ENCODE measurements at places on chromosomes 6 and 20. TPM values are rescaled to one million over a fixed set of nuclear protein-coding genes. Genes with fewer than 3 reads are reported as not detected.

DNA sequence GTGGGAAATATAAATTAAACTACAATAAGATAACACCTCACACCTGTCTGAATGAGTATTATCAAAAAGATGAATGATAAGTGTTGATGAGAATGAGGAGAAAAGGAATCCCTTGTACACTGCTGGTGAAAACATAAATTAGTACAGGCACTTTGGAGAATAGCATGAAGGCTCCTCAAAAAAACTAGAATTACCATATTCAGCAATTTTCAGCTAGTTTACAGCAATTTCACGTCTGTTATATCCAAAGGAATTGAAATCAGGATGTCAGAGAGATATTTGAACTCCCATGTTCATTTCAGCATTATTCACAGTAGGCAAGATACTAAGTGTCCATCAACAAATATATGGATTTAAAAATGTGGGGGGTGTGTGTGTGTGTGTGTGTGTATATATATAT is 292.6 kb downstream of the CLVS2 start:
- no peak for DNase-seq
- no peak overlapping the region for H3K27ac ChIP-seq
- H3K4me1 ChIP-seq = no peaks in the 10 kb centered on the region

GRCh38 chr6:35893246-35893645 is 27.7 kb downstream of the SRPK1 start:
- H3K36me3 ChIP-seq = peaks cover 1% of the 10 kb centered on the region
- no peaks in the 10 kb centered on the region for H3K27me3 ChIP-seq
- no peaks in the 10 kb centered on the region for H3K4me1 ChIP-seq
- H3K27ac ChIP-seq = no peak overlapping the region

GRCh38 chr6:15754035-15754705 is 91.3 kb upstream of the DTNBP1 start:
- no peaks in the 10 kb centered on the region for H3K4me1 ChIP-seq
- peak; percentile 42 for DNase-seq
- H3K4me3 ChIP-seq = no peak overlapping the region

- DNase-seq = no peak
- H3K36me3 ChIP-seq = no peaks in the 10 kb centered on the region
- peaks cover 22% of the 10 kb centered on the region for H3K27me3 ChIP-seq
- H3K4me3 ChIP-seq = no peak overlapping the region
- no peaks in the 10 kb centered on the region for H3K4me1 ChIP-seq
These were observed 207.5 kb downstream of the CLIC5 start for GRCh38 chr6:45808042-45808645.

DNA sequence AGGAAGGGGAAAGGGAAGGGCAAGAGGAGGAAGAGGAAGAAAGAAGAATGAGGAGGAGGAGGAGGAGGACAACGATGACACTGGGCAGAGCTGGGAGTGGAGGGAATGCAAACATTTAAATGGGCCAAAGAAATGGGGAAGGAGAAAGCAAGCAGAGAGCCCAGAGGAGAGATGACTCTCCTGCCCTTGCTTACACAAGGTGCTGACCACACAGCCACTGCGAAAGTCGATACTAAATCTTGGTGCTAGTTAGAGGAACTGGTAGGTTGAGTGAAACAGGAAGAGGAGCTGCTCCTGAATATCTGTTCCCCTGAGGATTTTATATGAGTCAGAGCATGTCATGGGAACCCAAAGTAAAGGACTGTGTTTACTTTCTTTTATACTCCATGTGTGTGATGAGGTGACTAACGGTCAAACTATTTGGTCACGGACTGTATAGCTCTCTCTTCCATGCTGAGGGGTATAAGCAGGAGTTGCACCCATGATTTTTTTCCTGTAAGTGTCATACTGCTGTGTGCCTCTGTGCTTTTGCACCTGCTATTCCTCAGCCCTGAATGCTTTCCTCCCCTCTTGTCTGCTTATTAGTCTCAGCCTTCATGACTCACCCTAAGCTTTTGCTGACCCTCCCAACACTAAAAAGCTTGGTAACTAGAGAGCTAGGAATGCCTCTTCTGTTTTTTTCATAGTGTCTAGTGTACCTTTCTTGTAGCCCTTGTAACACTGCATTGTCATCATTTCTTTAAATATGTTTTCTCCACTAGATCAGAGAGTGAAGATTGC is 9.5 kb upstream of the PAQR8 start:
- DNase-seq = peak; percentile 98
- peaks cover 7% of the 10 kb centered on the region for H3K4me1 ChIP-seq
- H3K4me3 ChIP-seq = no peak overlapping the region
- H3K27me3 ChIP-seq = peaks cover 4% of the 10 kb centered on the region

- no peaks in the 10 kb centered on the region for H3K27me3 ChIP-seq
- H3K27ac ChIP-seq = no peak overlapping the region
- H3K36me3 ChIP-seq = no peaks in the 10 kb centered on the region
- DNase-seq = no peak
- H3K4me1 ChIP-seq = no peaks in the 10 kb centered on the region
- H3K4me3 ChIP-seq = no peak overlapping the region
These were observed 339.6 kb downstream of the UTRN start for GRCh38 chr6:144624716-144625115.

GRCh38 chr6:16321341-16321710 is 82.9 kb downstream of the GMPR start:
- peaks cover 3% of the 10 kb centered on the region for H3K36me3 ChIP-seq
- no peak for DNase-seq

GRCh38 chr20:51966296-51966971 is 164.1 kb upstream of the SALL4 start:
- H3K36me3 ChIP-seq = no peaks in the 10 kb centered on the region
- no peaks in the 10 kb centered on the region for H3K27me3 ChIP-seq
- H3K4me1 ChIP-seq = peaks cover 7% of the 10 kb centered on the region
- no peak overlapping the region for H3K27ac ChIP-seq
- peak; percentile 63 for DNase-seq

DNA sequence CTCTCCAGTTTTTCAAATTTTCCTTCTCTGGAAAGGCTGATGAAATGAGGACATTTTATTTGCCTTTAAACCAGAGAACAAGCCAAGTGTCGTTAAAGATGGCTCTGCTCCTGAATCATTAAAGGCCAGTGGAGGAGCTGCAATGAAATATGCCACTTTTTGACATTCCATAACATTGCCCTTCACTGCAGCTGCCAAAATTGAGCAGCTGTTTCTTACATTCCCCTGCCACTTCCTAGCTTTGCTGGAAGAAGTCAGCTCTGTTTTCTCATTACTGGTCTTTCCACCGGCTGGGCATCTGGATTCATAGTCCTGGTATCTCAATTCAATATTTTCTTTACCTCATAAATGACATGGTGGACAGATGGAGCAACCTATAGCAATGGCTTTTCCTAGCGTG is 45.5 kb upstream of the NRN1 start:
- DNase-seq = no peak
- H3K4me3 ChIP-seq = no peak overlapping the region
- no peaks in the 10 kb centered on the region for H3K36me3 ChIP-seq
- H3K27ac ChIP-seq = no peak overlapping the region
- no peaks in the 10 kb centered on the region for H3K4me1 ChIP-seq
- H3K27me3 ChIP-seq = no peaks in the 10 kb centered on the region

GRCh38 chr20:57208198-57208597 is 58.2 kb downstream of the BMP7 start:
- no peaks in the 10 kb centered on the region for H3K4me1 ChIP-seq
- no peak for DNase-seq

DNA sequence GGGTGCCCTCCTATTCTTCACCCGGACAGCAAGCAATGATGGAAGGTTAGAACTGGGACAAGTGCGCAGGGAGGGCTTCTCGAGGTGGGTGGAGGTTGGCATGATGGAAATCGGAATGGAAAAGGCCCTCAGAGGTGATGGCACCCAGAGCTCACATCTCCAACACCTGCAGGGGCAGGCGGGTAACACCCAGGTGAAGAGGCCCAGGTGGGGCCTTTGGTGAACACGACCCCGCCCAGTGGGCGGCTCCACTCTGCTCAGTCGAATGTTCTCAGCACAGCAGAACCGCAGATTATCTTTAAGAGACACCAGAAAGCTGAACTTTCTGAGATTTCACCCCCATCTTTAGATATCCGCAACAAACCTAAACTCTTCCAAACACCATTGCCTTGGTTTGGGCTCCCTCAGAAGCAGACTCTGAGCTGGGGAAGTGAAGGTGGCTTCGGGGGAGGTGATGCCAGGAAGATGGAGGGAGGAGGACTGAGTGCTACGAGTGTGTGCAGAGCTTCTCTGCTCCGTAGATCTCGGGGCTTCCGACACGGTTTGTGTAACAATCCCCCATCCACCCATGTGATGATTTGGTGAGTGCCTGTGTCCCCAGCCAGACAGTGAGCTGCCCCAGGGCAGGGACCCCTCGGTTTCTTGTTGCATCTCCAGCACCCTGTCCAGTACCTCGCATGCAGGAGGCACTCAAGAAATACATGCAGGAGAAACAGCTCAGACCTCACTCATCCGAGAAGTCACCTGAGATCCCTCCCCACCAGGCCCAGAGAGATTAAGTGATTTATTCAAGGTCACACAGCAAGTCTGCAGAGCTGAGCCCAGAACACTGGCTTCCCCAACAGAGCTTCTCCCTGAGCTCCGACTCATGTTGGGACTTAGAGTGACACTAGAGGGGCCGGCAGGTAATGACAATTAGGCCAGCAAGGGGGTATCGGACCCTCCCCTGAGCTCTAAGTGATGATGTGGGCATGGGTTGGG is 45.4 kb downstream of the BPIFB1 start:
- H3K4me3 ChIP-seq = no peak overlapping the region
- H3K4me1 ChIP-seq = no peaks in the 10 kb centered on the region
- DNase-seq = no peak
- no peaks in the 10 kb centered on the region for H3K36me3 ChIP-seq
- H3K27ac ChIP-seq = no peak overlapping the region
- peaks cover 57% of the 10 kb centered on the region for H3K27me3 ChIP-seq

DNA sequence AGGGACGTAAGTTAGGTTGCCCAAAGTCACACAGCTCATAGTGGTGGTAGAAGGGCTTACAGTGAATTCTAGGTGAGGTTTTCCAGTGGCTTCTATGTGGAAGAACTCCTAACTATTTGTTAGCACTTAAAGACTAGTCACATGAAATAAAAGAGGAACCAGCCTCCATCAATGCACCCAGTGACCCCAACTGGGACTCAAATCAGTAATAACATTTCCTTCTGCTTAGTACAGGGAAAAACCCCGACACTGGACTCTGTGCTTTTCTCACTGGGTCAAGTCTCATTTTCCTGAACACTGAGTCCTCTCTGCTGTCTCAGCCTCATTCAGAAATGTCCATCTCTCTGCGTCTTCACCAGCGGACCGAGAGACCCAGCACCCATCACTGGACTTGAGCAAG is 89.2 kb downstream of the SLC22A23 start:
- no peak overlapping the region for H3K4me3 ChIP-seq
- H3K27ac ChIP-seq = no peak overlapping the region
- peaks cover 35% of the 10 kb centered on the region for H3K27me3 ChIP-seq

DNA sequence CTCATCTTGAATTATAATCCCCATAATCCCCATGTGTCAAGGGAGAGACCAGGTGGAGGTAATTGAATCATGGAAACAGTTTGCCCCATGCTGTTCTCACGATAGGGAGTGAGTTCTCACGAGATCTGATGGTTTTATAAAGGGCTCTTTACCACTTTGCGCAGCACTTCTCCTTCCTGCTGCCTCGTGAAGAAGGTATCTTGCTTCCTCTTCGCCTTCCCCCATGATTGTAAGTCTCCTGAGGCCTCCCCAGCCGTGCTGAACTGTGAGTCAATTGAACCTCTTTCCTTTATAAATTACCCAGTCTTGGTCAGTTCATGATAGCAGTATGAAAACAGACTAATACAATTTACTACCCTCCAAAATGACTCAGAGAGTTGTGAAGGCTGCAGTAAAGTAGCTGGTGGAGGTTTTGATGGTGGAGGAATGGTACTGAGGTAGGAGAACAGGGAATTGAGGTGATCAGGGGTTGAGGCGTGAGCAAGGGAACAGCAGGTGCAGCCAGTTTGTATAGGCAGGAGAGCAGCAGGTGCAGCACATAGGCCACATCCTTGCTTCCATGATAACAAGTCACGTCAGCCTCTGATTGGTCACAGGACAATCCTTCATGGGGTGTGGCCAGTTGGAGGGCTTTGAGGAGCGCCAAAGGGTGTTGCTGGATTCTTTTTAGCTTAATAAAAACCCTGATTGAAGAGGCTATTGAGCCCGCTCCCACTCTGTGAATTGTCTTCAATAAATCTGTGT is 150.0 kb downstream of the CDC5L start:
- H3K27me3 ChIP-seq = peaks cover 21% of the 10 kb centered on the region
- no peak overlapping the region for H3K4me3 ChIP-seq
- no peak overlapping the region for H3K27ac ChIP-seq
- H3K4me1 ChIP-seq = peaks cover 5% of the 10 kb centered on the region

DNA sequence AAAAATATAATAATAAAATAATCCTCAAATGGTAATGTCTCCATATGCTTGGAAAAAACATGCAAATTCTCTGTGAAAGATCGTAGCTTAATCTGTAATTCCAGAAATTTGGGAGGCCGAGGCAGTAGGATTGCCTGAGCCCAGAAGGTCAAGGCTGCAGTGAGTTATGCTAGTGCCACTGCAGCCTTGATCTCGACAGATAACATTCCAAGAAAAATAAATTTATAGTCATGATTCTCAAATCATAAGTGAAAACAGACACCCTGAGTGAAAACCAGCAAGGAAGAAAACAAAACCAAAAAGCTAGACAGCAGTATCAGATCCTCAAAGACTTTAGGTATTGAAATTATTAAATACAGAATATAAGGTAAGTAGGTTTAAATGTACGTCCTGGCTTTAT is 3.8 kb upstream of the MUC21 start:
- no peaks in the 10 kb centered on the region for H3K36me3 ChIP-seq
- H3K27me3 ChIP-seq = peaks cover 18% of the 10 kb centered on the region
- H3K4me1 ChIP-seq = peaks cover 6% of the 10 kb centered on the region
- DNase-seq = no peak

GRCh38 chr6:168666170-168666569 is 225.2 kb downstream of the SMOC2 start:
- H3K4me1 ChIP-seq = no peaks in the 10 kb centered on the region
- H3K27ac ChIP-seq = no peak overlapping the region
- no peak for DNase-seq
- H3K4me3 ChIP-seq = no peak overlapping the region
- H3K27me3 ChIP-seq = no peaks in the 10 kb centered on the region

DNA sequence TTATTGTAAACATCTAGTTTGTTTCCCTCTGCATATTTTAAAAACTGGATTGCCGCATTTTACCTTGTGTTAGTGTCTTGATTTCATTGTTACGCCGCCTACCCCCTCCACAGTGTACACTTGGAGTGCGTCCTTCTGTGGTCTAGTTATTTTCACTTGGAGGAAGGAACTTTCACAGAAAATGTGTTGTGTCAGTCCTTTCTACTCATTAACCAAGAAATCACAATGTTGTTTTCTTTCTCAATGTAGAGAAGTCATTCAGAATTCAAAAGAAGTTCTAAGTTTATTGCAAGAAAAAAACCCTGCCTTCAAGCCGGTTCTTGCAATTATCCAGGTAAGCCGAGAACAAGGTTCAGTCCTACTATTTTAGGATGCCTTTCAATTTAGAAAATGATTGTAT is 10.3 kb downstream of the MTHFD1L start:
- H3K36me3 ChIP-seq = peaks cover 42% of the 10 kb centered on the region
- peak overlapping the region; percentile 49 for H3K27ac ChIP-seq
- H3K4me3 ChIP-seq = no peak overlapping the region

GRCh38 chr6:116096979-116097816 is 3.5 kb upstream of the NT5DC1 start:
- H3K4me3 ChIP-seq = no peak overlapping the region
- H3K27ac ChIP-seq = no peak overlapping the region
- peaks cover 2% of the 10 kb centered on the region for H3K4me1 ChIP-seq

The ZKSCAN3 gene
- total RNA-seq = 4.8 TPM

The BMP6 gene
- 0.28 TPM for total RNA-seq

The ATF6B gene
- 7.9 TPM for total RNA-seq

The CLVS2 gene
- total RNA-seq = not detected

The PRL gene
- total RNA-seq = not detected

The GMPR gene
- 6.7 TPM for total RNA-seq

The DUSP15 gene
- not detected for total RNA-seq

The UNC5CL gene
- total RNA-seq = not detected

Measured in IMR-90 (cell line).